ENCODE measurements at places on chromosomes 2 and 18.

DNA sequence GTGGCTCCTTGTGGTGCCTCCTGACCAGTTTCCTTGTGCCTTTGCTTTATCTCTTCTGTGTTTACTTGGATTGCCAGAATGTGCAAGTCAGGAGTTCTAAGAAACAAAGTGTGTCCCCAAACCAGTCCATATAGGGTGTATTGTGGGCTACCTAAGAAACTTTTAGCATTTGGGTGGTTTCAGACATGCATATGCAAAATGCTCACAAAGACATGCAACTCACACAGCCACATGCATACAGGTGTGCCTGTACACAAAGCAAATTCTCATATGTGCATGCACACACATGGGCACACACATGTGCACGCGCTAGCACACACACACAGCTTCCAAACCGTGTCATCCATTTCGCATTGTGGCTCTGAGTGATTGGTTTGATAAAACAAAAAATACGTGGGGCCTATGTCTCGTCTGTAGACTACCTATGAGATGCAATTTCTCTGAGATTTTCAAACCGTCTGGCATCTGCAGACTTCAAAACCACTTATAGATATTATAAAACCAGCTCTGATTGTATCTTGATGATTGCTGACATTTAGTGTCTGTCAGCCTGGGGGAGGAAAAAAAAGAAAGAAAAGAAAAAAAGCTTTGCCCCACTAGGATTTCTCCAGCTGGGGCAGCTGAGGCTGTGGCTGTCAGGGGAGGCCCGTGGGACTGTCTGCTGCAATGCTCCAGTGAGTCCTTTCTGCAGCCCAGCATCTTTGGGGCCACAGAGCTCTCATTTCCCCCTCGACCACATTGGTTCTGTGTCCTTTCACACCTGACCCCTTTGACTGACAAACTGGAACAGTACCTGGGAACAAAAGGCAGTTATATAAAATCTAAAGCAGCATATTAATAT lies 556.1 kb downstream of the CMPK2 start:
- DNase-seq: no peak

DNA sequence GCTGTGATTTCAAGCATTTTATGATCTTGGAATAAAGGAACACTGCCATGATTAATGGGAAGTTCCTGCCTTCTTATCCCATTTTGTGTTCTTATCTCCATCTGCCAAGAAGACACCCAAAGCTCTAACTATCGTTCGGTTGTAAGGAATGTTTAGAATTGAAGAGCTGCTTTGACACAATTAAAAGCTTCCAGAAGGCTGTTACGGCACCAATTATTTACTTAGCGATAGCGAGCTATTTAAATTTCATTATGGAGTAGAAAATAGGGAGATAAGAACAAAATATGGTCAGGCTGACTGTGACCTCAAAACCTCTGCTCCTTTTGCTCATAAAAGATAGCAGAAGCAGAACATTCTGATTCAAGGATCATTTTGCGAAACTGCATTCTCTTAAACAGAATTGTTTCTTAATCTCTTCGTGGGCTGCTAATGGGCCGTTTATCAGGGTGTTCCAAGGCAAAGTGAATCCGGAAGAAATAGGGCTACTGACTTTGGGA lies 101.6 kb downstream of the SLC4A3 start:
- DNase-seq: no peak

DNA sequence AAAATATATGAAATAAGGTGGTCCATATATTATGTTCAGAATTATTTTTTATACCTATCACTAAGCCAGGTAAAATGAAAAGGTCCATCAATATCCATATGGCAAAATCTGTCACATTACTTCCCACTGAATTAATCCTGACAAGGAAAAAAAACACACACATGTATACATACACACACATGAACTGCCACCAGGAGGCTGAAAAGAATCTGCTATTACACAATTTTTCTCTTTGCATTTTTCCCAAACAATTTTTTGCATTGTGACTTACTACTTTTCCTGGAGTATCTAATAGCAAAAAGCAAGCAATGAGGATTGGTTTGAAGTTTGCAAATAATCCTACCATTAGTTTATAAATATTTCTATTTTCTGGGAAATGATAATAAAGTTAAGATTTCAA lies 128.2 kb upstream of the CD226 start:
- no peak for DNase-seq

GRCh38 chr2:71064754-71065621 lies 3.5 kb upstream of the NAGK start:
- no peak for DNase-seq

GRCh38 chr2:28233164-28233676 lies 159.4 kb upstream of the FOSL2 start:
- DNase-seq: no peak

- no peak for DNase-seq
Observed at GRCh38 chr2:157036726-157037125, 220.8 kb upstream of the GALNT5 start.

GRCh38 chr18:54880395-54881105 lies 52.3 kb downstream of the RAB27B start:
- DNase-seq: no peak

DNA sequence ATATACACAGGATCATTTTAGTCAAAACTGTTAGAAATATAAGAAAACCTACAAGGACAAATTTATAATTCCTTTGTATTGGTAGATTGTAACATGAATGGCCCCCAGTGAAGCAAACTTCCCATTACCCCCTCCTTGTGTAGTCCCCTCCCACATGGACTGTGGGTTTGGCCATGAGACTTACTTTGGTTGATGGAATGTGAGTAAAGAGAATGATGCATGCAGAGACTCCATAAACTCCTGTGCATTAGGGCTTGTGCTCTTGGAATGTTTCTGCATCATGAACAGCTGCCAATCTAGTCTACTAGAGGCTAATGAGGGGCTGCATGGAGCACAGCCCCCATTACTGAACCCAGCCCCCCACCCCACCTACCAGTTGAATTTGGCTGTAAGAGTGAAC lies 8.3 kb upstream of the TGFA start:
- DNase-seq: no peak

DNA sequence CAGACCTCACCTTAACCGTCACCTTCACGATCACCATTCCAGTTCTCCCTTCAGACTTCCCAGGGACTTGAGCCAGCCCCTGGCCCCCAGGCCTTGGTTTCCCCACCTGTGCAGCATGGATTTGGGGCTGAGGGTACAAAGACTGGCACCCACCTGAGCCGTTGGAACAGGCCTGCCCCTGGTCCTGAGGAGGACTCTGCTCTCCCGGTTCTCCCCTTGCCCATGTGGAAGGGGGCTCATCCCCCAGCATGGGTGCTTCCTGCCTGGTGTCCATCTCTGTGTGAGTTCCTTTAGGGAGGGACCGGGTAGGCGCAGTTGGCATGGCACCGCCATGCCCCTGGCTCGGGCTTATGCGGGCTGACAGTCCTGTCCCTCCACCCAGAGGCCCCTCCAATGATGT lies 10.9 kb upstream of the GPR35 start:
- DNase-seq: no peak

GRCh38 chr2:32425719-32426141 lies 68.9 kb downstream of the BIRC6 start:
- DNase-seq: no peak

GRCh38 chr2:75276093-75277029 lies 77.0 kb upstream of the TACR1 start:
- DNase-seq: no peak

DNA sequence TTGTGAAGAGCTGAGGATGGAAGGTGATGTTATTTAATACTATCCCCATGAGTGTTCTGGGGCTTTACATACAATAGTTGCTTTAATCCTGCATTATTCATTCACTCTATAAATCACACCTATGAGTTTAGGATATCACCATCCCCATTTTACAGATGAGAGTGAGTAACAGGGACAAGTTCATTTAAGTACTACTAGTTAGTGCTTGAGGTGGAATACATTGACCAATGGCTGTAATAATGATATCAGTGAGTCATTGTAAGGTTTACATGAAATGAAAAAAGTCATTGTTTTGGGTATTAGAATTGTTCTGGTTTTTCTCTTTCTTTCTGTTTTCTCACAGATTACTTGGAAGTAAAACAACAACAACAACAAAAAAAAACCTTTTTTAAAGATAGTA lies 42.5 kb downstream of the TANC1 start:
- DNase-seq: no peak

DNA sequence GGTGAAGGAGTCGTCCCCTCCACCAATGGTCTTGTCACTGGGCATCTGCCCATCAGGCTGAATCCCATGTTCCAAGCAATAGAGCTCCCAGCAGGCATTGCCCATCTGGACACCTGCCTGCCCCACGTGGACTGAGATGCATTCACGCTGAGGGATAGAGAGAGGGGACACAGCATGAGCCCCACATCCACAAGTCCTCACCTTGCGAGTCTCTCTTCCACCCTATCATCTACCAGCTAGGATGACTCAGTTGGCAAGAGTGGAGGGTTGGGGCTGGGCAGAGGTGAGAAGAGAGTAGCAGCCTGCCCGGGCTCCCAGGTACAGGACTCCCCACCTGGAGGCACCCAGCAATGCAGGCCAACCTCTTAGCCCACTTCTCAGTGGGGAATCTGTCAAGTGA lies 959 bp upstream of the TUBA4B start:
- DNase-seq: no peak

- no peak for DNase-seq
Observed at GRCh38 chr18:2494921-2495320, 76.4 kb downstream of the METTL4 start.

- DNase-seq: no peak
Observed at GRCh38 chr2:96498021-96498431, 7.1 kb downstream of the NEURL3 start.

DNA sequence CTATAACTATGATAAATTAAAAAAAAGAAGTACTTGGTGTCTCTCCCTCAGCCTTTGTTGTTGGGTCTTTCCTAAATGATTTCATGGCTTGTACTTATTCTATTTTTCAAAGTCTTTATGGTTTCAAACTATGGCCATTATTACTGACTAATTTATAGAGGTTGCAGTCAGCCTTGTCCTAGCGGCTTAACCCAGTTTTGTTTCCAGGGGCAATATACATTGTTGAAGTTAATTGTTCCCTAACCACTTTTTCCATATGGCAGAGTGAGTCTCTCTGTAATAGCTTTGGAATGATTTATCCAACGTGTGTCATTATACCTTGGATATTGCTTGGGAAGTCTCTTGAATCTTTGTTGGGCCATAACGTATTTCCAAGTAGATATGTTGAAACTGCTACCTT lies 408.8 kb downstream of the HRH4 start:
- DNase-seq: no peak

- no peak for DNase-seq
Observed at GRCh38 chr2:189083106-189083505, 96.5 kb downstream of the COL5A2 start.

DNA sequence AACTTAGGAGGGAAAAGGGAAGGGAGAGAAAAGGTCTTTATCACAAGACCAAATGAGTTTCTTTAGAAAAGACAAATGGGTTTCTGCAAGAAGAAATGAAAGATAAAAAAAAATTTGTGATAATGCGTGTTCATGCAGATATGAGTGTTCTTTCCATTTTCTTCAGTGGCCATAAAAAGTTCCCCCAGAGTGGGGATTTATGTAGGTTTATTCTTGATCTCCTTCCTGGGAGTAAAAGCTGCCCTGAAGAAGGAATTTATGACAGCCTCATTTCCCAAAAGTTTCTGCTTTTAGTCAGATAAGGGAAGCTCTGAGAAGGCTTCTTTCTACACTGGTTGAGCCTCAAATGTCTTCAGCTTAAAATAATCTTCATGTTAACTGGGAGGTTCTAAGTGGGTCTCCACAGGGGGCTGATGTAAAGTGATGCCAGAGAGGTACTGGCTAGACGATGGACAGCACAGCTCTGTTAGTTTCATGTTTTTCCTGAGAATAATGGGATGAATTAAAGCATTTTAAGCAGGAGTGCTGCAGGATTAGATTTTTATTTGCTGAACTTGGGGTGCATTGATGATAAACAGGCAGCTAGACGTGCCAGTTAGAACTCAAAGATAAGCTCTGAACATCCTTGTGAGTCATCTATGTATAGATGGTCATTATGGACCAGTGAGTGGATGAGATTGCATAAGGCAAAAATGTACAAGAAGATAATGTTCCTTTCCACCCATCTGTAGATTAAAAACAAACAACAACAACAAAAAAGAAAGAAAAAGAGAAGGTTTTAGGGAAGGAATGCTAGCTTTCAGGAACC lies 99.4 kb upstream of the MSH2 start:
- DNase-seq: no peak

DNA sequence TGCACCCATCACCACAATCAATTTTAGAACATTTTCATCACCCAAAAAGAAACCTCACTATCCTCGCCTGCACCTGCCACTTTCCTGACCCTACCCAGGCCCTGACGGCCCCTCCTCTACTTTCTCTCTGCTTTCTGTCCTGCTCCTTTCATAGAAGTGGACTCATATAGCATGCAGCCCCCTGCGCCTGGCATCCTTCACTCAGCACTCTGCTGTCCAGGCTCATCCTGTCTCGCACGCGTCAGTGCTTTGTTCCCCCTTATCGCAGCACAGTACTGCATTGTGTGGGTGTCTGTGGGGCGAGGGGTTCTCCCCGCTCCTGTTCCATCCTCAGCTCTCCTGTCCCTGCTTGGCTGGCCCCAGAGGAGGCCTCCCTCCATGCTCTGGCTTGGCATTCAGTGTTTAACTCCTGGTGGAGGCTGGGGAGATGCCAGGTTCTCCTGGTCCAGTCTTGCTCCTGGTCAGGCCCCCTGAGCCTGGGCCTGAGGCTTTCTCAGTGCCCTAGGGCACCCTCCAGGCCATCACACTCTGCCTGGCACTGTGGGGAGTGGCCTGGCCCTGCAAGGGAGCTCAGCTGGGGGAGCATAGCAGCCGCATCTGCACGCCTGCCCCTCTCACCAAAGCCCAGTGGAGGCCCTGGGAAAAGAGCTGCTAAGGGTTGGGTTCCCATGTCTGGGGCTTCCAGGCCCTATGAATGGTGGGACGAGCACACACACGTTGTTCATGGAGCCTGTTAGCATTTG lies 6.6 kb upstream of the TUBB6 start:
- no peak for DNase-seq
